ENCODE measurements at places on chromosomes 6 and 20.

DNA sequence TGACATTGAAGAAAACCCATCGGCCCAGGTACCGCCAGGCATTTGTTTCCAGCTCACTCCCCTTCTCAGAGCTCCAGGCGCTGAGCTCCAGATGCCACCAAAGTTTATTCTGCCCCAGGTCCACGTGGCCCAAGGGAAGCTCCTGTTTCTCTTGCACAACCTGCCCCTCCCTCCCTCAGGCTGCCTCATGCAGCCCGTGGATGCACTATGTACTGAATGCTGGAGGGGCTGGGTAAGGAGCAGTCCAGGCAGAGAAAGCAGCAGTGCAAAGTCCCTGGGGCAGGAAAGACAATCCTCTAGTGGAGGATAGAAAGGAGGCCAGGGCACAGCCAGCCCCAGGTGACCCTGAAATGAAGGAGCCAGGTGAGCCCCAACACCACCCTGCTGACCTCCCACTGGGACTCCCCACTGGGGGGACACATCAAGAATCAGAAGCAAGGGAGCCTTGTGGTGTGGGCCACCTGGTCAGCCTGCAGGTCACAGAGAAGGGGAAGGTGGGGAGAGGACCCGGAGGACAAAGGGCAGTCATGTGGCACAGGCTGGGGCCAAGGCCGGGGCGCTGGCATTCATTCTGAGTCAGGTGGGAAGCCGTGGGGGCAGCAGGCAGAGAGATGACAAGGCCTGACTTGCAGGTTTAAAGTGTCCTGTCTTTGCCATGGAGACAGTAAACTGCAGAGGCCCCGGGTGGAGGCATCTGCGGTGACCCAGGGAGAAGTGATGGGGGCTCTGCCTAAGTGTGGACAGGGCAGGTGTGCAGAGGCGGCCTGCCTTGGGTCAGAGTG lies 230.1 kb downstream of the PREX1 start:
- DNase-seq = no peak

DNA sequence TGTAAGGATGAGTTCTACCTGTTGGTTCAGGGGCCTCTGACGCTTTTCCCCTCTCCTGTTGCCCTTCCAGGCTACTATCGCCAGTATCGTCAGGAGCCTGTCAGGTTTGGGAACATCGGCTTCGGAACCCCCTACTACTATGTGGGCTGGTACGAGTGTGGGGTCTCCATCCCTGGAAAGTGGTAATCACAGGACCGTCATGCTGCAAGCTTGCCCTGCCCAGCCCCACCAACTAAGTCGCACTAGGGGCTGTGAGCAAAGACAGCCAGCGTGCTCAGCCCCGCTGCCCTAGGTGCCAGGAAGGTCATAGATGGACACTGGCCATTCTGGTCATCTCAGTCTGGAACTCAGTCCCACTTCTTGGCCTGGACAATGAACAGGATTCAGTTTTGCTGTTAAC lies 102.1 kb downstream of the FNDC1 start:
- no peak for DNase-seq

DNA sequence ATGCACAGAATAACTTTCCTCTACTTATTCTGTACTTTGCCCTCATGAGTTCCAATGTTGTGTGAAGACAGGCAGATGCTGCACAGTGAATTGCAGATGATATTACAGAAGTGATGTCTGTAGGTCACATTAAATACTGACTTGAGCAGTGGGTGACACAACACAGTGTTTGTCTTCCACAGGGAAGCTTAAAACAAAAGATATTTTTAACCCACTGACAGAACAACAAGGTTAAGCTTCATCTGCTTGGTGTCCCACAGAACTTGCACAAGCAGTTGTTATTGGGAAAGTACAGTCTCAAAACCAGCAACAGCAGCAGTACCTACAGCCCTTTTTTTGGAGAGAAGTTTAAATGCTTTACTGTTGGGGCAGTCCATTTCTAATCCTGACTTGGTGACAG lies 10.5 kb downstream of the SUMO4 start:
- no peak for DNase-seq

DNA sequence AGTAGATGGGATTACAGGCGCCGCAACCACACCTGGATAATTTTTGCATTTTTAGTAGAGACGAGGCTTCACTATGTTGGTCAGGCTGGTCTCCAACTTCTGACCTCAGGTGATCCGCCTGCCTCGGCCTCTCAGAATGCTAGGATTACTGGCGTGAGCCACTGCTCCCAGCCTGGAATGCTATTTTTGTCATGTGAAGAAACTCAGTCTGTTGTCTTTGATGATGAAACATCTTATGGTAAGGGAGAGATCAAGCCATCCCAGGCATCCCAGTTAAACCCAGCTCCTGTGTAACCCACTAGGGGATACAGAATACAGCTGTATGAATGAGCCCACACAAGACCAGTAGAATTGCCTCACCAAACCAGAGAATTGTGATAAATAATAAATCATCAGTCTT lies 83.6 kb upstream of the RBM24 start:
- DNase-seq = no peak

- no peak for DNase-seq
Observed at GRCh38 chr20:35003211-35004031, 47.8 kb downstream of the MYH7B start.

GRCh38 chr6:27321901-27322300 lies 9.8 kb upstream of the POM121L2 start:
- no peak for DNase-seq

DNA sequence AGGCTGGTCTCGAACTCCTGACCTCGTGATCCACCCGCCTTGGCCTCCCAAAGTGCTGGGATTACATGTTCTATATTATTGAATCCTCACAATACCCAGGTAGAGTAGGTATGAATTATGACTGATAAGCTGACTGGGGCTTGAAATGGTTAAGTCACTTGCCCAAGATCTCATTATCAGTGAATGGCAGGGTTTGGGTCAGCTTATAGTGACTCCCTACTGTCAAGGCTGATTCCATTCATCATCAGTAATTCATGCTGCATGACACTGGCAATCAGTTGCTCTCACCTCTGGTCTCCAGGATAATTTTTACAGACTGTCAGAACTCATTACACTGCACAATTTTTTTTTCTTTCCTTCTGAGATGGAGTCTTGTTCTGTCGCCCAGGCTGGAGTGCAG lies 127.6 kb downstream of the KIF13A start:
- DNase-seq = no peak

DNA sequence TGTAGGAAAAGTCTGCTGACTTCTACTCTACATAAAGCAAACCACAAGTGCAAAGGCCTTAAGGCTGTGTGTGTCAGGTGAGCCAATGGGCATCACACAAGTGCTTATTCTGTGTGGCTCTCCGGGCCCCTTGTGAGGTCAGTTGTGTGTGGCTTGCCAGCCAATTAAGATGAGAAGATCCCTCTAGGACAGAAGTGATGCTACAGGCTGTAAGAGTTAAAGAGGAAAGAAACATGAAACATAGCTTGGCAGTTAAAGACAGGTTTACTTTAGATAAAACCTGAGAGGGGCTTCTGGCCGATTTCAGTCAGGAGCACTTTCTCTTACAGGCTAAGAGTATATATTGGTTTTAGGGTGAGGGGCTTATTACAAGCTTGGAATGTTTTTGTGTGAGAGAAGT lies 242.4 kb downstream of the NFATC2 start:
- no peak for DNase-seq

GRCh38 chr6:30200551-30201281 lies 12.5 kb downstream of the TRIM26 start:
- no peak for DNase-seq

GRCh38 chr20:56171087-56172012 lies 77.2 kb upstream of the MC3R start:
- DNase-seq = no peak

- DNase-seq = no peak
Observed at GRCh38 chr6:47202644-47203205, 107.0 kb downstream of the TNFRSF21 start.

GRCh38 chr20:59242714-59243626 lies 57.4 kb upstream of the EDN3 start:
- DNase-seq = no peak

DNA sequence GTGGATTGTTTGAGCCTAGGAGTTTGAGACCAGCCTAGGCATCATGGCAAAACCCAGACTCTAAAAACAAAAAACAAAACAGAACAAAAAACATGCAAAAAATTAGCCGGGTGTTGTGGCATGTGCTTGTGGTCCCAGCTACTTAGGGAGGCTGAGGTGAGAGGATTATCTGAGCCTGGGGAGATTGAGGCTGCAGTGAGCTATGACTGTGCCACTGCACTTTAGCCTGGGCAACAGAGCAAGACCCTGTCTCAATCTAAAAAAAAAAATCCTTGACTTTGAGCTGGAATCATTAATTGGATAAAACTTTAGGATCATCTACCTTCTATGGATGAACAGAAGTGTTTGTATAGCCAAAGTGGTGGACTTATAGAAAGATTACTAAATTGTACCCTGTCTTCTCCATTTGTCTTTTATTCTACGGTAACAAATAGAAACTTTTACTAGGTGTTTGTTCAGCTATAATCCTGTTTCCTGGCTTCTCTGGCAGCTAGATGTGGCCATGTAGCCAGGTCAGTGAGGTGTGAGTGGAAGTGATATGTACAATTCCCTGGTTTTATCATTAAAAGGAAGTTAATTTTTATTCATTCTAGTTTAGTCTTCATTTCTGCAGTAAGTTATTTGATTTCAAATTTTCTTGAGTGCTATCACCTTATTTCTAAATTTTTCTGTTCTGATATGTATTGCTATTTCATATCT lies 108.3 kb upstream of the RNF24 start:
- DNase-seq = no peak

- DNase-seq = no peak
Observed at GRCh38 chr6:125585470-125585869, 164.0 kb upstream of the HEY2 start.

GRCh38 chr20:17663040-17663399 lies 19.0 kb downstream of the RRBP1 start:
- no peak for DNase-seq

- no peak for DNase-seq
Observed at GRCh38 chr20:13857304-13857703, 72.5 kb downstream of the NDUFAF5 start.

- DNase-seq = no peak
Observed at GRCh38 chr6:125791151-125791819, 525 bp downstream of the NCOA7 start.

GRCh38 chr6:101818051-101818450 lies 424.5 kb downstream of the GRIK2 start:
- DNase-seq = no peak

- no peak for DNase-seq
Observed at GRCh38 chr20:19765913-19766312, 7.9 kb downstream of the RIN2 start.

GRCh38 chr6:139760128-139760527 lies 385.7 kb upstream of the CITED2 start:
- DNase-seq = no peak

DNA sequence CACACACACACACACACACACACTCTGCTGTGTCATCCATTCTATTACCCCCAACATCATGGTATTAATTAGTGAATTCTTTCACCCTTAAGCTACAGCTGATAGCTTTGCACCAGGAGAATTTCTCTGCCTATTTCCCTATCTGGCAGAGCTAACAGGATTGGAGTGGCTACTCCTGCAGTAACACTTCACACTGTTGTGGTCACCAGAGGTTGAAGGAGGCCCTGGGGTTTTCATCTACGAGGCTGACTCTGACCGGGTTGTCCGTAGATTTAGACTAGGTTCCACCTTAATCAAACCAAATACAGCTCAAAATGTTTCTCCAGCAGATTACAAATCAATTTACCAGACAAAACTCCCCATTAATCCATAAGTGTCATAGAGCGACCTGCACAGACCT lies 69.2 kb upstream of the RIPOR2 start:
- DNase-seq = no peak

DNA sequence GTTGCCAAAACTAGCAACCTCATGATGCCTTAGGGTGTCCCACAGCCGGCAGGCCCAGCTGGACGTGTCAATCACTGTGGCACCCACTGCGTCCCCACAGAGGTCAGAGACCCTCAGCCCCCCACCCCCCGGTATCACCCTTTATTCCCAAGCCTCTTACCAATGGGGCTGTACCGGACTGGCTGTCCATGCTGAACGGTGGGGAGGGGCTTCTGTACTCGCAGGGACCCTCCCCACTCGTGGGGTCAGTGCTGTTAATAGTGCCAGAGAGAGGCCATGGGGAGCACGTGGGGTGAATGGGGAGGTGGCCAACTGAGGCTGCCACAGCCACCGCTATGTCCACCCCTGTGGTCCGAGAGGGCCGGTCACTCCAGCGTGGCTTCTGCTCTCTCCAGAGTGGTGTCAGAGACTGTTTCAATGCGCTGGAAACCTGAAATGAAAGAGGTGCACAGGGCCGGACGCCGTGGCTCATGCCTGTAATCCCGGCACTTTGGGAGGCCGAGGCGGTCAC lies 68.6 kb downstream of the THBS2 start:
- no peak for DNase-seq

DNA sequence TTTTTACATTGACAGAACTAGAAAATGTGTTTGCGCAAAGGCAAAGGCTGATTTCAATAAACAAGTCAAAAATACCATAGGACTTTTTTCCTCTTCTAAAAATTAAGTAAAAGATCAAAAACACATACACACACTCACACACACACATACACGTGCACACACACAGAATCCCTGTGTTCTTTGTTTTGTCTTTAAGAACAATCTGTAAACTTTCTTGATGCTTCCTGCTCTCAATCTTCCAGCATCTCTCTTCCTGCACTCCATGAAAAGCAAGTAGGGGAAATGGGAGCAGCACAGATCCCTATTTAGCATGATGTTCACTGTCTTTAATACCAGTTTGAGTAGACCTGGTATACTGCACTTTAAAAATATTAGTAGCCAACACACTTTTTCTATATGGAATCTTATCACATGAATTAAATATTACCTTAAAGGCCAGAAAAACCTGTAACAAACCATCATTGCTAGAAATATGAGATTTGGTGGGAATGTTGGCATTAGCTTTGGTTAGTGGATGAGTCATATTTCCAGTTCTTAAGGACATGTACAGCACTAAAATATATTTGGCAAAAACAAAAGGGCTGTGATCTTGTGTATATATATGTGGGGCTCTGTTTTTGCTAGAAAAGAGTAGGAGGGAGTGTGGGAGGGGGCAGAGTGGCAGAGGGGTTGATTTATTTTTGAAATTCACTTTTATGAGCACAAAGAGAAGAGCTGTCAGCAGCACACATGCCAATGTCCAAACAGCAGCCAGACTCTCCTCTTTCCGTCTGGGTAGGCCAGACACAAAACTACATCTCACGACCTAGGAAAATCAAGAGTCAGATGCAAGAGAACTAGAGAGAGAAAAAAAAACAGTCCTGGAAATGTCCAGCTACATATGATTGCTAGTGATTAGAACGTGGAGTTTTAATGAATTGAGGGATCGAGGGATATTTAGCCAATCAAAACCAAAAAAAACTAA lies 4.6 kb downstream of the PTPRK start:
- DNase-seq = no peak

- no peak for DNase-seq
Observed at GRCh38 chr6:32982702-32983492, 14.5 kb downstream of the BRD2 start.

All from stimulated activated CD8-positive, alpha-beta memory T cell treated with anti-CD3 and anti-CD28 coated beads, Interleukin-7, amount 100 ng/mL, for 1 hour (primary cell).